ENCODE measurements at places on chromosomes 16 and 17. TPM values are rescaled to one million over a fixed set of nuclear protein-coding genes. Genes with fewer than 3 reads are reported as not detected.

DNA sequence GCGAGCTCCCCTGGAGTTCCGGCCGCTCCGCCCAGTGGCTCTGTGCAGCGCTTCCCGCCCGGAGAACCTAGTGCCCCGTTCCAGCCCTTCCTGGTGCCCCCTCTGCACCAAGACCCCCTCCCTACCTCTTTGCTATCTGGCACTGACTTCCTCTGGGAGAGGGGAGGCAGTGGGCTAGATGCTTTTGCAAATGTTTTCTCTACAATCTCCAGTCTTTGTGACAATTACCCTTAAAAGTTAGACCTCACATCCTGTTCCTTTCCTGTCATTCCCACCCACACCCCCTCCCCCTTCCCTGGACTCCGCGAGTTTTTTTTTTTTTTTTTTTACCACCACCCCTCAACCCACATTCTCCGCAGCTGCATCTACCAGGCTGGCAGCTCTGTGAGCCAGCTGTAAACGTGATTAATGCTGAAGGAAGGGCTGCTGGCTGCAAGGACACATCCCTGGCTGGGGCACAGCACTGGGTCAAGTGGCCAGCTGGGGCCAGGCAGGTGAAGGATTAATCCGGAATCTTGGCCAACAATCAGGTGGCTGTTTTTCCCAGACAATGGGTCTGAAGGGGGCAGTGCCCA is 101.5 kb downstream of the MGAT5B start:
- no peaks in the 10 kb centered on the region for H3K36me3 ChIP-seq
- peaks cover 21% of the 10 kb centered on the region for H3K4me1 ChIP-seq
- peak overlapping the region; percentile 58 for H3K27ac ChIP-seq
- DNase-seq: no peak
- H3K27me3 ChIP-seq: peaks cover 31% of the 10 kb centered on the region
- peak overlapping the region; percentile 82 for H3K4me3 ChIP-seq

DNA sequence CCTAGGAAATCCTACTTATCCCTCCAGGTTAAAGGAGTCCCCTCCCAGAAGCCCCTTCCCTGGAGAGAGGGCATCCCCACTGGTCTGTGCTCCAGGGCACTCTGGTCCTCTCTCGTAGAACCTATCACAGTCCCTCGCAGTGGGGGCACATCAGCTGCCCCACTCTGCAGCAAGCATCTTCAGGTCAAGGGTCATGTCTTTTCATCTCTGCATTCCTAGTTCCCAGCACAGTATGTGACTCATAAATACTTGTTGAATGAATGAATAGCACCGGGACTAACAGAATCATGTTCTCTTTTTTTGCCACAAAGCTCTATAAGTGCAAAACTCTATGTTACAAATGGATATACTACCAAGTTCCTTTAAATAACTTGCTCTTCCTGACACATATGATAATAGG is 36.0 kb downstream of the RNF157 start:
- peaks cover 9% of the 10 kb centered on the region for H3K36me3 ChIP-seq
- no peak for DNase-seq
- H3K4me1 ChIP-seq: peaks cover 18% of the 10 kb centered on the region
- no peak overlapping the region for H3K4me3 ChIP-seq
- H3K27me3 ChIP-seq: no peaks in the 10 kb centered on the region
- H3K27ac ChIP-seq: no peak overlapping the region

GRCh38 chr17:1224330-1224729 is 44.5 kb upstream of the ABR start:
- no peaks in the 10 kb centered on the region for H3K36me3 ChIP-seq
- no peak overlapping the region for H3K27ac ChIP-seq
- H3K4me1 ChIP-seq: peaks cover 10% of the 10 kb centered on the region
- H3K27me3 ChIP-seq: no peaks in the 10 kb centered on the region

DNA sequence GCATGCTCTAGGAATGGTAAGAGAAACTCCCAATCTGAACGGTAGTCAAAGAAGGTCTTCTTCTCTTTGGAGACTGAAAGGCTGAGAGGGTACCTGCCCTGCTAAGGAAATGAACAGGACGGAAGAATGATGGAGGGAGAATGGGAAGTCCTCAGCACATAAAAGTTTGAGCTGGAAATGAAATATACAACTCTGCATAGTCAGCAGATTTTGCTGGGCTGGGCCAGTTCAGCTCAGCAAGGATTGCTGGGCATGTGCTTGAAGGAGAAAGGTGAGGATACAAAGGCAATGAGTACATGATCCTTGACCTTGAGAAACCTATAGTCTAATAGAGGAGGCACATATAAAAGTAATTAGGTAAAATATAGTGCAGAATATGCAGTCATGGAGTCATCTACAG is 669.3 kb downstream of the MAF start:
- no peaks in the 10 kb centered on the region for H3K36me3 ChIP-seq
- peaks cover 3% of the 10 kb centered on the region for H3K27me3 ChIP-seq
- DNase-seq: no peak
- H3K4me3 ChIP-seq: no peak overlapping the region
- H3K27ac ChIP-seq: no peak overlapping the region

Gene CHST6
- not detected for total RNA-seq

DNA sequence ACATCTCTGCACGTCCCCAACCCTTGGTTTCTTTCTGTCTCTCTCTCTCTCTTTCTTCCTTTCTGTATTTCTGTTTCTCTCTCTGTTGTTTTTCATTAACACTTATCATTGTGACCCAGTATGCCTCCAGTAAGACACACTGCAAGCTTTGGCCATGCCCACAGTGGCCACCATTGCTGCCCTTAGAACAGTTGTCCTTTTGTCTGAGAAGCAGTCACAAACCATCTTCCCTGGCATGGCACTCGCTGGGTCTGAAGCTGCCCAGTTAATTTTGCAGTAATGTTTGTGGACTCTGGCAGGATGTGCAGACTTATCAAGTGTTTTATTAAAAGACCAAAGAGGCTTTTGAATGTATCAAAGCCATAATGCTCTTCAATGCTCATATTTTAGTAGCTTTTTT is 146.9 kb downstream of the MSI2 start:
- no peak overlapping the region for H3K27ac ChIP-seq
- H3K4me1 ChIP-seq: peaks cover 10% of the 10 kb centered on the region
- no peak overlapping the region for H3K4me3 ChIP-seq
- no peaks in the 10 kb centered on the region for H3K27me3 ChIP-seq

GRCh38 chr16:88202207-88202745 is 180.5 kb upstream of the ZNF469 start:
- no peaks in the 10 kb centered on the region for H3K4me1 ChIP-seq
- no peaks in the 10 kb centered on the region for H3K36me3 ChIP-seq
- no peak for DNase-seq
- peaks cover 8% of the 10 kb centered on the region for H3K27me3 ChIP-seq
- no peak overlapping the region for H3K27ac ChIP-seq
- H3K4me3 ChIP-seq: no peak overlapping the region

DNA sequence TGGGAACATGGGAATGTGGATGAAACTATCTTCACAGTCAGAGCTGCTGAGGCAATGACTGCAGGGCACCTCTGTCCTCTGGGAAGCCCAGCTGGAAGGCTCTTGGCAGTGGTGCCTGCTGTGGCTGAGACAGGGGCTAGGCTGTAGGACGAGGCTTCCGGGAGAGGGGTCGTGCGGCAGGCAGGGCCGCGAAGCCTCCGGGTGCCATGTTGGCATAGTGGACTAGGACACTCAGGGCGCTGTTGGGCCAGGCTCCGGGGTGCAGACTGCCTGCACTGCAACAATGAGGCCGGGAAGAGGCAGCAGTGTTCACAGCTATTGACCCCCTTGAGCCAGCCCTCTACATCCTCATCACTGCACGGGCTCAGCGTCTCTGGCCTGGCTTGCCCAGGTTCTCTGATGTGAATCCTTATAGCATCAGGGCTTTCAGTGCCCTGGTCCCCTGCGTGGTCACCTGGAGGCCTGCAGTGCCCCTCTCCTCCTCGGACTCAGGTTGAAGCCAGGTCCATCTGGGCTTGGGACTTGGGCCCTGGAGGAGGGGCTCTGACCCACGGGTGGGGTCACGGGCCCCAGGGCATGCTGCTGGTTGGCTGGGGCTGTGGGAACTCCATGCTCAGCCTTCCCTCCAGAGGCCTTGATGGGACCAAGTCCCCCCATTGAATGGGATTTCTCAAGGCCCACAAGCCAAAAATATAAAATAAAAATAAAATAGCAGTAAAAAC is 91.6 kb downstream of the TNFRSF13B start:
- no peaks in the 10 kb centered on the region for H3K4me1 ChIP-seq
- no peak overlapping the region for H3K27ac ChIP-seq
- no peaks in the 10 kb centered on the region for H3K36me3 ChIP-seq
- peaks cover 27% of the 10 kb centered on the region for H3K27me3 ChIP-seq
- no peak for DNase-seq

- H3K4me1 ChIP-seq: no peaks in the 10 kb centered on the region
- no peak for DNase-seq
- no peaks in the 10 kb centered on the region for H3K36me3 ChIP-seq
- H3K27me3 ChIP-seq: no peaks in the 10 kb centered on the region
- H3K27ac ChIP-seq: no peak overlapping the region
Observed at GRCh38 chr17:10317543-10317834, 55.3 kb downstream of the MYH13 start.

DNA sequence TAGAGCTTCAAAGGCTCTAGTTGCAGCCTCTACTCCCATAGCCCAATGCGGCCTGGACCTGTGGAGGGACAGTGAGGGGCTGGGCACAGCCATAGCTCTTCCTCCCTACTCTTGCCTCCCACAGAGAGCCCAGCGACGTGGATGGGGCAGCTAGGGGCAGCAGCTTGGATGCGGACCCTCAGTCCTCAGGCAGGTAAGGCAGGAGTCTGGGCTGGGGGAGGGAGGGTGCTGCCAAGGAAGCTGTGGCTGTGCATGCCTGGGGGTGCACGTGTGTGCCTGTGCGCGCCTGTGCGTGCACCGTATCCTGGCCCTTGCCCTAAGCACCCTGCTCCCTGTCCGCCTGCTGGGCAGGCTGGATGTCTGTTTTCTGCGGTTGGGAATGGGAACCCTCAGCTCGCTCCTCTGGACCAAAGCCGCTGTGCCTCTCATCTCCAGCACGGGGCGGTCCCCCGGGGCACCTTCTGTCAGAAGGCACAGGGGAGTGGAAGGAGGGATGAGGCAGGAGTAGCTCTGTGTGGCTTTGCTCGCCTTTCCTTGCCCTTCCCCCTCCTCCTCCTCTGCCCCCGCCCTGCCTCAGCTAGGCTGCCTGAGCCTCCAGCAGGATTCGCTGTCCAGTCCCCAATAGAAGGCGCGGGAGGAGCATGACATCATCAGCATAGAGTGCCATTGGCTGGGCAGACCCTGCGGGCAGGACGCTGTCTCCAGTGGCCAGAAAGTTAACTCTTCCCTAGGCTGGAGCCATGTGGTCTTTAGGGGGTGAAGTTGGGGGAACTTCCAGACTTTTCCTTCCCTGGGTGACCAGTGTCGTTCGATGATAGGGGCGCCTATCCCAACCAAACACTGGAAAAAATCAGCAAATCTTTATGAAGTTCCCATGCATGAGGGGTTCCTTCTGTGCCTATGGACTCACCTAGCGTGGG is 797 bp downstream of the PRCD start:
- H3K27ac ChIP-seq: no peak overlapping the region
- H3K36me3 ChIP-seq: no peaks in the 10 kb centered on the region
- no peak overlapping the region for H3K4me3 ChIP-seq
- H3K27me3 ChIP-seq: peaks cover 80% of the 10 kb centered on the region
- H3K4me1 ChIP-seq: no peaks in the 10 kb centered on the region
- no peak for DNase-seq

Gene GSPT1
- total RNA-seq: 166 TPM

Gene TPSAB1
- total RNA-seq: not detected

DNA sequence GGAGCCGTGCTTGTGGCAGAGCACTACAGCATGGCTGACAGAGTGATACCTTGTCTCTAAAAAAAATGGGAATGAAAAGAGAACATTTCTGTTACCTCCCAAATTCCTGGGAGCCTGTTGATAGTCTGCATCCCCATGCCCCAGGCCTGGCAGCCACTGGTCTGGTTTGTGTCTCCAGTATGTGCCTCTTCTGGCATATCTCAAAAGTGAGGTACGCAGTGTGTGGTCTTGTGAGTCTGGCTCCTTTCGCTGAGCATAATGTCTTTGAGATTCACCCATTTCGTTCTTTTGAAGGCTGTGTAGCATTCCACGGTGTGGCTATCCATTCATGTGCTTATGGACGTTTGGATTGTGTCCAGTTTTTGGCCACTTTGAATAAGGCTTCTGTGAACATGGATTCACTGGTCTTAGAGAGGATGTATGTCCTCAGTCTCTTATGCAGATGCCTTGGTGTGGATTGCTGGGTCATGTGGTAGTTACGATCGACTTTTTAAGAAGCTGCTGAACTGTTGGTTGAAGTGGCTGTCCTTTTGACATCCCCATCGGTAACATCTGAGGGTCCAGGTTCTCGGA is 39.1 kb downstream of the PRMT7 start:
- H3K4me3 ChIP-seq: no peak overlapping the region
- peaks cover 7% of the 10 kb centered on the region for H3K4me1 ChIP-seq
- H3K27me3 ChIP-seq: no peaks in the 10 kb centered on the region
- no peak for DNase-seq
- no peak overlapping the region for H3K27ac ChIP-seq
- peaks cover 90% of the 10 kb centered on the region for H3K36me3 ChIP-seq

DNA sequence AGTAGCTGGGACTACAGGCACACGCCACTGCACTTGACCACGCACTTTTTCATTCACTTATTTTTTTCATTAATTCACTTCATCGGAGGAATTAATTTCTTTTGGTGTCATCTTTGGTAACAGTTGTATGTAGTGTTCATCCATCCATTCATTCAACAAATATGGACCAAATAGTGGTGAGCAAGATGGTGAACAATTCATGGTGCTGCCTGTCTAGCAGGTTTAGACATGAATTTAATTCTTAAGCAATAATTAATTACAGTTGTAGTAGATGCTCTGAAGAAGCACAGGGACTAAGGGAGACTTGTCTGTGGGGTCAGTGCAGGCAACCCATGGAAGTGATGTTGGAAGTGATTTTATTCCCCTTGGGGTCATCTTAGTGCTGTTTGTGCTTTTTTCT is 22.4 kb downstream of the GDE1 start:
- H3K36me3 ChIP-seq: peaks cover 43% of the 10 kb centered on the region
- no peaks in the 10 kb centered on the region for H3K4me1 ChIP-seq
- no peak overlapping the region for H3K27ac ChIP-seq
- no peak for DNase-seq
- no peak overlapping the region for H3K4me3 ChIP-seq
- H3K27me3 ChIP-seq: no peaks in the 10 kb centered on the region

DNA sequence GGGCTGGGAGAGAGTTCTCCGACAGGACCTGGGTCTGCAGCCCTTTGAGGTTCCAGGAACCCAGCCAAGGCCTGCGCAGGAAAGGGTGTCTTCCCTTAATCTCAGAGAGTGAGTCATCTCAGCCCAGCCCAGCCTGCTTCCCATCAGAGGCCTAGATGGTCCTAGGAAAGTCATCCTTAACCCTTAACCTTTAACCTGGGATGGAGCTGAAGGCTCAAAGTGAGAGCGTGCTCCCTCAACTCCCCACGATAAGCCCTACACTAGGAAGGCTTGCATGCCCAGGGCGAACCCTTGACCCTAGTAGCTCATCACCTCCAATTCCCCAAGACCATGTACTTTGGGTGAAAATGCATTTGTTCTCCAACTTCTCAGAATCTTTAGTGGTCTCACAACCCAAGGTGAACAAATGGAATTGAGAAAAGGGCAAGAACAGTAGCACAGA is 4.8 kb upstream of the ATXN7L3 start:
- H3K27ac ChIP-seq: no peak overlapping the region
- DNase-seq: no peak
- H3K4me3 ChIP-seq: no peak overlapping the region

GRCh38 chr17:57943645-57944044 is 11.6 kb downstream of the CUEDC1 start:
- no peak overlapping the region for H3K4me3 ChIP-seq
- H3K27me3 ChIP-seq: peaks cover 13% of the 10 kb centered on the region
- DNase-seq: no peak
- no peak overlapping the region for H3K27ac ChIP-seq

Gene TRIM72
- total RNA-seq: not detected
